Non-pigmented ciliary epithelial cell (primary cell): ENCODE measurements at places on chromosomes 16 and 17.

- DNase-seq, result no peak
Measured at GRCh38 chr16:72856797-72857196, 191.1 kb downstream of the ZFHX3 start.

GRCh38 chr16:12259651-12260050 is 283.1 kb downstream of the SNX29 start:
- DNase-seq, result no peak

DNA sequence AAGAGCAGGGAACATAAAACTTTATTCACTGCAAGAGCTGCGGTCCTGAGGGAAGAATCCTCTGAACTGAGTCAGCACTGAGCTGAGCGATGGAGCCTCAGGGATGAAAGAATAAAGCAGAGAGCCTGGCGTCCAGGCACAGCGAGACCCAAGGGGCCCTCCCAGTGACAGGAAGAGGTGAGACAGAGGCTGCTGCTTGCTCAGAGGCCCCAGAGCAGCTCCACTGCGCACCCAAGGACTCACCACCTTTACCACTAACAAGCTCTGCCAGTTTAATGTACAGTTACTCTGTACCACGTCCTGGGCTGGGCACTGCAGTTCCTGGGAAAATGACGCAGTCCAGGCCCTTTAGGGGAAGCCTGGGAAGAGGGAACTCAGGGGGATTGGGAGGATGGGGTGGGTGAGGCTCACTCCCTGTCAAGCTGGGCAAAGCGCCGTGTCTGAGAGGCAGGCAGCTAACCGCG is 5.6 kb downstream of the GFAP start:
- DNase-seq, result peak; percentile 37

- DNase-seq, result no peak
Measured at GRCh38 chr17:9292561-9292941, 271.2 kb downstream of the NTN1 start.

- no peak for DNase-seq
Measured at GRCh38 chr17:27157297-27157696, 136.6 kb upstream of the WSB1 start.
